Stimulated activated CD4-positive, alpha-beta T cell treated with anti-CD3 and anti-CD28 coated beads, Interleukin-12 subunit alpha, Interleukin-12 subunit beta, amount 100 ng/mL, for 24 hours (primary cell): ENCODE measurements at places on chromosomes 16 and 17.
A peak's percentile ranks its signal among the peaks of the same experiment; 100 is the strongest.

DNA sequence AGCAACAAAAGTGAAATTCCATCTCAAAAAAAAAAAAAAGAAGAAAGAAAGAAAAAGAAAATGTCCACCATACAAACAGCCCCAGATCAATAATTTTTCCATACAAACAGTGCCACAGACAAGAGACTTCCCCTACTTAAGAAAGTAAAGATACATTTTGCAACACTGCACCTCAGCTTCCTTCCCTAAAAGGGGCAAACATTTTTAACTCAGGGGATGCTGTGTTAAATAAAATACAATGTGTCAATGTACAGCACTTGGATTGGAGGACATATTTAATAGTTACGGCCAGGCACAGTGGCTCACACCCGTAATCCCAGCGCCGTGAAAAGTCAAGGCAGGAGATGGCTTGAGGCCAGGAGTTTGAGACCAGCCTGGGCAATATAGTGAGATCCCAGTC lies 22.3 kb downstream of the MYH11 start:
- DNase-seq, result no peak

DNA sequence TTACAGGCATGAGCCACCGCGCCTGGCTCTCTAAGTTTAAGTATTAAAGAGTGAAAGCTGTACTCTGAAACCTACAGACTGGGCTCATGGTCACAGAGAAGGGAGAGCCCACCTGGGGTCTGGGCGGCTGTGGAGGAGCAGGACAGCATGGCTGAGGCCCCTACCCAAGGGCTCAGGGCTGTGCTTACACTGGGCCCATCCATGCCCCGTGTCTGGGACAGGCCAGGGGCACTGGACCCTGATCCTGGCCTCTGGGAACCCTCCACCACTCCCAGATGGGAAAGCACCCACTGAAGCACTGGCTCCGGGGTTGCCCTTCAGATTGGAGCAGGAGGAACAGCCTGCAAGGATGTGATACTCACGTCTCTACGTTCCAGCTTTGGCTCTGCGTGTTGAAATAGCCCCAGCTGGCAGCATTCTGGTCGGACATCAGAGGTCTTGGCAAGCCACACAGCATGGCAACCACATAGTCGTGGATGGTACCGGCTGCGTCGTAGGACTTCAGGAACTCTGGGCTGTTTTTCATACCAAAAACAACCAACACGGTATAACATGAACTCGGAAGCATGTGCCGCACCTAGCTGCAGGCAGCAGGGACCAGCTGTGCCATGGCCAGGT lies 13.0 kb downstream of the SHPK start:
- no peak for DNase-seq

GRCh38 chr17:77287432-77288068 lies 146.8 kb downstream of the SEC14L1 start:
- DNase-seq, result no peak

- DNase-seq, result peak; percentile 11
These were observed 24.2 kb downstream of the B9D1 start for GRCh38 chr17:19338031-19338990.

DNA sequence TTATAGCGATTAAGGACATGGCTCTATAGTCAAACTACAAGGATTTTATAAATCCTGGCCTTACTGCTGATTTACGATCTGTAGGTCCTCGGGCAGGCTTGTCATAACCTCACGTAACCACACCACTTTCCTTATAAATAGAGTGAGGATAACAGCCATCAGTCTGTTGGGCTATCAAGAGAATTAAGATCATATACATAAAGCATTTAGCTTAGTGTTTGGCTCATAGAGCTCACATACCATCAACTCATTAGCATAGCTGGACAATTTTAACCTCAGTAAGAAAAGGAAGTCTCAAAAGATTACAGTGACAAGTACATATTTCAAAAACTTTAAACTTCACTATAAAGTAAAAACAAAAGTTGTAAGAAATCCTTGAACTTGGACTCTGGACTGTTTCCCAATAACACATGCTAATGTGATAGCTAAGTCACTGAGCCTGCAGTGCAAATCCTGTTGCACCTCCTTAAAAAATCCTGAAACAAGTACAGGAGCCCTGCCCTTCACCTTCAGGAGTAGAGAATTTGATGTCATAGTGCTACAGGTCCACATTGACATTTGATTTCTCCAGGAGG lies 20.8 kb upstream of the CLEC3A start:
- DNase-seq, result no peak

GRCh38 chr17:39634384-39634871 lies 2.5 kb upstream of the STARD3 start:
- no peak for DNase-seq

- DNase-seq, result no peak
These were observed 3.3 kb upstream of the CCNF start for GRCh38 chr16:2425825-2426430.

DNA sequence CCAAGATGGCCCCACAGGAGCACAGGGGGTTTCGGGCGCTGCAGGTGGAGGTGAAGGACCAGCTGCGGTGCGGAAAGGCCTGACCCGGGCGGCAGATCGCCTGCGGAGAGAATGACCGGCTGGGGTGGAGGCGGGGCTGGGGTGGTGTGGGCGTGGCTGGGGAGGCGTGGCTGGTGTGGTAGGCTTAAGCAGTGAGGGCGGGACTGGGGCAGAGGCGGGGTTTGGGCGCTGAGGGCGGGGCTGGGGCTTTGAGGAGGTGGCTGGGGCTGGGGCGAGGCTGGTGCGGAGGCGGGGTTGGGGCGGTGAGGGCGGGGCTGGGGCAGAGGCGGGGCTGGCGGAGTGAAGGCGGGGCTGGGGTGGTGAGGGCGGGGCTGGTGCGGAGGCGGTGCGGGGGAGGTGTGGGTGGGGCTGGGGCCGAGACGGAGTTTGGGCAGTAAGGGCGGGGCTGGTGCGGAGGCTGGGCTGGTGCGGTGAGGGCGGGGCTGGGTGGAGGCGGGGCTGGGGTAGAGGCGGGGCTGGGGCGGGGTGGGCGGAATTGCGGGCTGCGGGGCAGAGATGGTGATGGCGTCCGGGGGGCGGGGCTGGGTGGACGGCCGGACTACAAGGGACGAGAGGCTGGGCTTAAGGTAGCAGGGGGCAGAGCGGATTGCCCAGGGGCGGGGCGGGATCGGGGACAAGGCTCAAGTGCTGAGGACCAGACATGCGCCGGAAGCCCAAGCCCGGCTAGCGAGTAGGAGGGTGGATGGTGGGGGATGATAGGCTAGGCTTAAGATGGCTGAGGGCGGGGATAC lies 9.9 kb upstream of the GSDMA start:
- peak; percentile 92 for DNase-seq

DNA sequence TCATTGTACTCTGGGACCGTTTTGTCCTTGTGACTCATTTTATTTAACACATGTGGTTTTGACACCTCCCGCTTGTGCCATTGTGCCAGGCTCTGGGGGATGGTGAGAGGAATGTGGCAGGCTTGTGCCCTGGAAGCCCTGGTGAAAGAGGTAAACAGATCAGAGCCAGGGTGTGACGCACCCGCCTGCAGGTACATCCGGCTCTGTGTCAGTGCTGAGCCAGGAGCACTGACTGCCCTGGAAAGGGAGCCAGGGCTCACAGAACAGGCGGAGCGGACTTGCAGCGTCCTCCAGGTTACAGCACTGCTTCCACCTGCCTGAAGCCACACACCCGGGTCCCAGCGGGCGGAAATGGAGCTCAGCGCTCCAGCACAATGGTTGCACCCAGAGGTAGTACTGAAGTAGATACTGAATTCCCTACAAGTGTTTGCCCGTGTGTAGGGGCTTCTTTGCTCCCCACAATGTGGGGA lies 30.6 kb downstream of the CDRT15 start:
- DNase-seq, result peak; percentile 55

DNA sequence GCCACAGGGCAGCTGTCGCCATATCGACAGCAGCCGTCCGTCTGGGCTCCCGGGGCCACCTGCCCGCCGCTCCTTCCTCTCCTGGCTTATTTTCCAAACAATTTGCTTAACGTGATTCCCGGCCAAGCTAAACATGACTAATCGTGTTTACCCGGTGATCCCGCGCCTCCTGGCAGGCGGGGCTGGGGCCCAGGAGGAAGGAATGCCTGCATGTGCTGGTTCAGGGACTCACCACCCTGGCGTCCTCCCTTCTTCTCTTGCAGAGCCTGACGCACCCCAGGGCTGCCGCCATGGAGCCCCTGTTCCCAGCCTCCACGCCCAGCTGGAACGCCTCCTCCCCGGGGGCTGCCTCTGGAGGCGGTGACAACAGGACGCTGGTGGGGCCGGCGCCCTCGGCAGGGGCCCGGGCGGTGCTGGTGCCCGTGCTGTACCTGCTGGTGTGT lies 6.1 kb downstream of the SSTR5 start:
- DNase-seq, result no peak

DNA sequence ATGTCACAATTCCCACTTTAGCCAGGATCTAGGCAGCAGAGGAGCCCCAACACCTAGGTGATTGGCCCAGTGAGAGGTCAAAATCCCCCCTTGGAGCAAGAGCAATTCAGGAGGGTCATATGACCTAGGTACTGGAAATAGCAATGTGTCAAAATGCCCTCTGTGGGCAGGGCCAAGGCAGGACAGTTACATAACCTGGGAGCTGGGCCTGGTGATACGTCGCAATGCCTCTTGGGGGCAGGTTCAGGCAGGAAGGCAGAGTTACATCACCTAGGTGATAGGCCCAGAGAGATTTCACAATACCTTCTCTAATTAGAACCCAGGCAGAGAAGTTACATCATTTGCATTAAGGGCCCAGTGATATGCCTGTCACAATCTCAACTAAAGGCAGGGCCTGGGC lies 1906.3 kb downstream of the TP53TG3F start:
- no peak for DNase-seq

DNA sequence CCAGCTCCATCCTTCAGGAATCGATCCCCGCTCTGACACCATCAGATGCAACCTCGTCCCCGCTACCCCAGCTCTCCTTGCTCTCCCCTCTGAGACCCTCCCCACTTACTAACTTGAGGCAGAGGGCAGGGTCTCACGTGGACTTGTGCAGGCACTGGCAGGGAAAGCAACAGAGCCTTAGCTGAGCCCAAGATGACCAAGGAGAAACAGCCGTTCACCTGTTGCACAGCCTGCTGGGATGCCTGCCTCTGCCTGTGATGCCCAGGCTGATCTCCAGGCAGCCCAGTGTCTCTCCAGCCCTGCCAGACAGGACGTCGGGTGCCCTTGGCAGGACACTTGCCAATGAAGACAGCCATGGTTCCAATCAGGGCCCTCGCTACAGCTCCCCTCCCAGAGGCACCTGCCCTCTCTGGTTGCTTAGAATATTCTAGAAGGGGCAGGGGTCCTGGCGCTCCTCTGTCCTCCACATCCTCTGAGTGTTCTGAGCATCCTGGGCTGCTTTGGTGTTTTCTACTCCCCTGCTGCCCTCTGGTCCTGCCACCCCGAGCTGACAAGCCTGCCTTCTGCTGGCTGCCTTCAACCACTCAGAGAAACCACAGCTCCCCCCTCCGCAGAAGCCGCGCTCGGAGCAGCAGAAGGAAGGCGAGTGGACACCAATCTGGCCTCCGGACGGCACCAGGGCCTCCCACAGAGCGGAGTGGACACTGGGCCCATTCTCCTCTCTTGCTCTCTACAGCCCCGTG lies 6.7 kb downstream of the CEP295NL start:
- DNase-seq, result no peak

DNA sequence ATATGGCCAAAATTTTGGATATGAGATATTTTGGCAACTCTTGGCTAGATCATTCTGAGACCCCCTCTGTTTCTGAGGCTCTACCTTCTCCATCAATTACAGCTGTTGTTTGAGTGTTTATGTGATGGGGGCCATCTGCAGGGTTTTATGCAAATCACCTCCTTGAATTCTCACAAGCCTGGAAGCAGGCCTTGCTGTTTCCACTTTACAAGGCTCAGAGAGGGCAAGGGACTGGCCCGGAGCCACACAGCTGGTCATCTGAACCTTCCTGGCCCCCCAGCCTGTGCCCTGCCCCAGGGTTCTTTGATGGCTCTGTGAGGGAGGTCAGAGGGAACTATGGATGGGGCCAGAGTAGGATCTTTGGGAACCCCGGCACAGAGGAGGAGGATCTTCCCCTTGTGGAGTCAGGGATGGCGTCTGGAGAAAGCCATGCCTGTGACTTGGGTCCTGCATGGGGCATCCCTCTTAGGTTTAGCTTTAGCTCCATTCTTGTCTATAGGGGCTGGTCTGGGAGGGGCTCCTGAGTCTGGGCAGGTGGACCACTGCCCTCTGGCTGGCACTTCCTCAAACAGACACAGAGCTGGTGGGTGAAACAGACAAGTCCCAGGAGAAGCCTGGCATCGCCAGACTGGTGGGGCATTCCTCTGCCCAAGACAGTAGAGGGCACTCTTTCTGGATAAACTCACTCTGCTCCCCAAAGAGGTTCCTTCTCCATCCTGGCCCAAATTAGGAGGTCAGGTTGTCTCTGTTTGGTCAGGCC lies 26.2 kb downstream of the IL21R start:
- no peak for DNase-seq

DNA sequence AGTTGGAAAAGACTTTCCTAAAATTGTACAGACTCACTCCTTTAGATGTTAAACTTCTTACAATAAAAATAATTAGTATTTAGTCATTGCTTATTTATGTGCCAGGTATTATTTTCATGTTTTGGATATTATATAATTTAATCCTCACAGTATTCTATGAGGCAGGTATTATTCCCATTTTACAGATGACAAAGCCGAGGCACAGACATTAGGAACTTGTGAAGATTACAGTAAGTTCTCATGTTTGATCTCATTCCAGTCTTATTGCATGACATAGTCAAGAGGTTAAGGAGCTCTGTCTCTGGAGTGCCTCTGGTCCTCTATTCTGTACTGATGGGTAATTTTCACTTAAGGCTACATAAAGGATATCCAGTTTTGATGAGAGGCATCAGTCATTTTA lies 3.3 kb downstream of the HEATR3 start:
- DNase-seq, result no peak

- DNase-seq, result no peak
These were observed 2.9 kb downstream of the LRRC37B start for GRCh38 chr17:32010114-32010513.

- no peak for DNase-seq
These were observed 2.1 kb downstream of the OMG start for GRCh38 chr17:31294820-31295488.

- DNase-seq, result no peak
These were observed 95.7 kb upstream of the PSMD7 start for GRCh38 chr16:74200921-74201320.

DNA sequence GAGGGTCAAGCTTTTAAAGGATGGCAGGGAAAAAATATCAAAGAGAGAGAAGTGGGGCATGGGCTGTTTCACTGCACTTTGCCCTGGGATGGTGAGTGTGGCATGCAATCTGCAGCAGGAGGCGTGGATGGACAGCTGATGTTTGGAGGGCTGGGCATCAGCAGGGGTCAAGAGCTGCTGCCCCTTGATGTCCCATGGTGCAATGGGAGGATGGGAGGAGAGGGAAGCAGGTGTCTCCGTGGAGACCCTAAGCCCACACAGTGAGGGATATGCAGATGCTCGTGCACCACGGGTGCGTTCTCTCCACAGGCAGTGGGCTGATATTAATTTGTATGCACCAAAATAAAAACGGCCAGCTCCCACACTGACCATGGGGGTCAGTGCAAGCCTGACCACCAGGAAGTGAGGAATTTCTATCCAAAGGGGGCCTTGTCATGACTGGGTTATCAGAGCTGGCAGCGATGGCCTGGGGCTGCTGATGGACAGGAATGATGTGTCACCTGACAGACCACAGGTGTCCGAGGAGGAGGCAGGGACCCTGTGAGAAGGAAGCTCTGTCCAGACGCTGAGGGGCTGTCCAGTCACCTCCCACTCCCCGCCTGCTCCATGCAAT lies 183.6 kb downstream of the IRF8 start:
- no peak for DNase-seq

GRCh38 chr17:43998552-43998951 lies 5.9 kb upstream of the NAGS start:
- no peak for DNase-seq
